ENCODE measurements at places on chromosomes 5 and 9.

DNA sequence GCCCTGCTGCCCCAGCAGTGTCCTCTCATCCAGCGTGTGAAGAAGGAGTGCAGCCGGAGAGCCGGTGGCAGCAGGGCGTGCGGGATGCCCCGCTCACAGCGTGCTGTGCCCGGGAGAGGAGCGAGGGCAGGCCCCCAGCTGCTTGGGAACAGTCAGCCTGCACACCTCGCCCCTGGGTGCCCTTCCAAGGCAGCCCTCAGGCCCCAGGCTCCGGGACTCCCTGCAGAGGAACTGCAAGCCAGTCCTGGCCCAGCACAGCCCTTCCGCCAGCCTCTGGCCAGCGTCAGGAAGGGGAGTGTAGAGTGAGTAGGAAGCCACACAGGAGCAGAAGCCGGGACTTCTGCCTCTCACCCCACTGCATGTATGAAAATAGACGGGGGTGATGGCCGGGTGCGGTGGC lies 43.5 kb downstream of the ADAMTS2 start:
- no peak for DNase-seq

GRCh38 chr5:100852988-100853449 lies 50.1 kb downstream of the ST8SIA4 start:
- no peak for DNase-seq

GRCh38 chr5:109908366-109908765 lies 218.6 kb downstream of the MAN2A1 start:
- DNase-seq, result no peak

DNA sequence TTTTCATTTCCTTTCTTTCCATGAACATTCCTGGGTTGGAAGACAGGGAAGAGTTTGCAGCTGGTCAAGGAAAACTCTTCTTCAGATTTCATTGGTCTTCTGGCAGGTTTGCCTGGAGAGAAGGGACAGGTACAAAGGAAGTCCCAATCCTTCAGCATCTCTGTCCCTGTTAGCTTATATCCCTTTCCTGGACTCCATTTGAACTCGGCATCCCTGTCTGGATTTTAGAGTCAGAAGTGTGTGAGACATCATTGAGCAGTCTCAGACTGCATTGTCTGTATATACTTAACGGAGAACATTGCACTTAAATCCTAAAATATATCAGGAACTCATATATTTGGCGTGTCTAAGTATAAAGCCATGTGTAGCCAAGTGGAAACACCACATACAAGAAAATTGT lies 54.9 kb downstream of the ADGRV1 start:
- no peak for DNase-seq

- no peak for DNase-seq
These were observed 9.1 kb downstream of the EFNA5 start for GRCh38 chr5:107661650-107662044.

DNA sequence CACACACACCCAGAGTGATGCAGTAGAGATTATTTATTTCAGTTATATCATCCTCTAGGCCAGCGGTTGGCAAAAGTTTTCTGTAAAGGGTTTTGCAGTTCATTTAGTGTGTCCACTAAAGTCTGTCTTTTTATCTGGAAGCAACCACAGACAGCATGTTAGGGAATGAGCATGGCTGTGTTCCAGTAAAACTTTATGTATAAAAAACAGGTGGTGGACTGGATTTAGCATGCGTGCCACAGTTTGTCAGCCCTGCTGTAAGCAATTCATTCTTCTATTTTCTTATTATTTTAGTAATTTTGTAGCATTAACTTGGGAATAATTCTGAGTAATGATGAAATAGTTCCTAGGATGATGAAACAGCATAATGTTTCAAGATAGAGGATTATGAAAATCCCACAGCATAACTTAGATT lies 51.7 kb downstream of the CCNH start:
- no peak for DNase-seq

DNA sequence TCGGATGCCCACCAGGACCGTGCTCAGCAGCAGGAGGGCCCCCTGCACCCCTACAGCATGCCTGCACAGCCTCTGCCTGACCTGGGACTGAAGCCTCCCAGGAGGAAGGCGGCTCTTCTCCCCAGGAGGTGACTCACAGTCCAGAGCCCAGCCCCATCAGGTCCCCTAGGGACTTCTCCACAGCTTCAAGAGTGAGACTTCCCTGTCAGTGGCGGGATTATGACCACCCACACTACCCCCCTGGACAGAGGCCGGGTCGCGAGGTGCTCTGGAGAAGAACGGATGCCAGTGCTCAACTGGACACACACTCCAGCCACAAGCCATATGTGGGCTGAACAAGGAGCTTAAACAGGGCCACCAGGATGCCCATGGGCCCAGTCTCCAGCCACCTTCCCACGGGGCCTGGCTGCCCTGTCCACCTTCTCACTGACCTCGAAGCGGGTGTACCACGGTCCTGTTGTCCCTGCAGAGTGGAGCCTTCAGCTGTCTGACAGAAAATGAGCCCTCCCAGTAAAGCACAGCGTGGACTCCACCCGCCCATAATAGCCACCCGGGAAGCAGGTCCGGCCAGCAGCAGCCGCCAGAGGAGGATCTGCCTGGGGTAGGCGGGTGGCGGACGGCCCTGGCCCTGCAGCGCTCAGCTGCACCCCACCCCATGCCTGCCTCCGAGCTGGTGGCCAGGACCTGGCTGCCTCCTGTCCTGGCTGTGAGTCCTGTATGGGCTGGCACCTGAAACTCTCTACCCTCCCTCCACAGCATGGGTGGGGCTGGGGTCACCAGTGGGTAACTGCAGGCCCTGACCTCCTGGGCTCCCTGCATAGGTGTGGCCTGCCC lies 54.7 kb downstream of the SEMA4D start:
- no peak for DNase-seq
